Right atrium auricular region (tissue), 2 donors: ENCODE measurements at places on chromosomes 13 and 19.
A peak's percentile ranks its signal among the peaks of the same experiment; 100 is the strongest.

DNA sequence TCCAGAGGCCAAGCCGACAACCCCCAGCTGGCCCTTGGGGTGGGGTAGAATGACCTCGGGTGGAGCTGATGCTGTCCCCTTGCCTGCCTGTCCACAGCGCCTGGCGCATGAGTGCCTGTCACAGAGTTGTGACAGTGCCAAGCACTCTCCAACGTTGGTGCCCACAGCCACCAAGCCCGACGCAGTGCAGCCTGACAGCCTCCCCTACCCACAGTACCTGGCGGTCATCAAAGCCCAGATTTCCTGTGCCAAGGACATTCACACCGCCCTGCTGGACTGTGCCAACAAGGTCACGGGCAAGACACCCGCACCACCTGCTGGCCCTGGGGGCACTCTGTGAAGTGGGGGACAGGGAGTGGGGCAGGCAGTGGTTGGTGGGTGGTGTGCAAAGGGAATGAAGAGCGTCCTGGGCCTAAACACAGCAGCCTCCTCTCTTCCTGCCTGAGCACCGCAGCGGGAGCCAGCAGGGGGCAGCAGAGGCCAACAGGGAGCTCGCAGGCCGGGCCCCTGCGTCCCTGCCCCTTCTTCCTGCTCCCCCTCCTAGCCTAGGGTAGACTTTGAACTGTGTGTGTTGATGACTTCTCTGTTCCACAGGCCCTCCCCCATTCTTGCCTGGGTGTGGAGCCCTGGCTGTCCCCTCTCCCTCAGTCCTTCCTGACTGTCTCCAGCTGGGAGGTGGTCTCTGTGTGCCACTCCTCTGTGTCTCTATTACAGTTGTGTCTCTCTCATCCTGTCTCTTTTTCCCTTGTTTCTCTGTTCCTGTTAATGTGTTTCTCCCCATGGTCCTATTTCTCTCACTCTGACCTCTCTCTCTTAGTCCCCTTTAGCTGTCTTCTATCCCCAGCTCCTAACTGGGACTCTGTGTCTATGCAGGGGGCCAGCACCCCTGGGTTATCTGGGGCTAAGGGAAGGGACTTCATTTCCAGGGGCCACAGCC, 6.5 kb downstream of the MED29 start:
- DNase-seq: peak; percentile 92

DNA sequence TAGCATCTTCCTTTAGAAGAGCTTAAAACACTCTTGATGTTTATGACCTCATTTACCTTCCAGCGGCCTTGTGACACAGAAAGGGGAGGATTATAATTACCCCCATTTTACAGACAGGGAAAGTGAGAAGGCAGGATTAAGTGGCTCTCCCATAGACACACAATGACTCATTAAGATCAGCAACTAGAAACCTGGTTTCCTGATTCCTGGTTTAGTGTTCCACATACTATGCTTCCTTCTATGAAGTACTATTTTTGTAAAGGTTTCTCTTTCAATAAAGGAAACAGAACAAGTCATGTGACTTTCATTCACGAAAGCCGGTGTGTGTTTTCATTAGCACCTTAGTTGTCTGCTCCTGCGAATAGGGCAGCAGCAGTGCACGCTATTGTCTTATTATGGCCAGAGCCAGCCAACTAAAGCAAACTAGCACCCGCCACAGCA, 8.3 kb downstream of the IRS2 start:
- no peak for DNase-seq

- no peak for DNase-seq
These were observed 83.5 kb upstream of the FNDC3A start for GRCh38 chr13:48892053-48892687.

DNA sequence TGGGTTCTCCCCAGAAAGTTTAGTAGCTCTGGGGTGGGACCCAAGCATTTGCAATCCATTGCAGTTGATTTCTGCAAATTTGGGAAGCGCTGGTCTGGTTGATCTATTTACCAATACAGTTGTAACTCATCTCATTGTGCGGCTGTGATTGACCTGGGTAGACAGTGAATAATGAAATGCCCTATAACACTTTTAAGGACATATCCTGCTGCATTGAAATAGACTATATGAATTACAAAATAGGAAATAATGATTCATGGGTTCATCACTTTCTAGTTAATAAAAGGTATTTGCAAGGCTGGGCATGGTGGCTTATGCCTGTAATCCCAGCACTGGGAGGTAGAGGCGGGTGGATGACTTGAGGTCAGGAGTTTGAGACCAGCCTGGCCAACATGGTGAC, 59.0 kb upstream of the FARP1 start:
- DNase-seq: no peak

GRCh38 chr13:28636677-28637317, 22.1 kb upstream of the POMP start:
- DNase-seq: peak; percentile 76

- DNase-seq: no peak
These were observed 38.0 kb upstream of the ADGRE5 start for GRCh38 chr19:14343286-14343685.

GRCh38 chr19:3249408-3249807, 24.9 kb downstream of the CELF5 start:
- DNase-seq: no peak

DNA sequence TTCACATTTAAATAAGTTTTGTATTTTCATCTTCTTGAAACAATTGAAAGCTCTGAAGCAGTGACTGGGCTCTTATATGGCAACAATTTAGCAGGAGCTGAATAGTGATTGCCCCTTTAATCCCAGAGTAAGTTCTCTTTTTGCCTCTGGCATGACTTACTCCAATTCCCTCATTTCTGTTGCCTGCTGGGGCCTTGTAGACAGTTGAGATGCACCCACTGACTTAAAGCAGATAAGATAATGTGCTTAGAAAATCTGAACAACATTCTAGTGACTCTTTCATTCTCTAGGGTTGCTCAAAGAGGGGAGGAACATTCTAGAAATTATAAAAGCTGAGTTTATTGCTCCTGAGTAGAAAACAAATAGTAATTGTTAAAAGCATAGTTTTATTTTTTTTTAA, 52.8 kb downstream of the AKAP11 start:
- no peak for DNase-seq

DNA sequence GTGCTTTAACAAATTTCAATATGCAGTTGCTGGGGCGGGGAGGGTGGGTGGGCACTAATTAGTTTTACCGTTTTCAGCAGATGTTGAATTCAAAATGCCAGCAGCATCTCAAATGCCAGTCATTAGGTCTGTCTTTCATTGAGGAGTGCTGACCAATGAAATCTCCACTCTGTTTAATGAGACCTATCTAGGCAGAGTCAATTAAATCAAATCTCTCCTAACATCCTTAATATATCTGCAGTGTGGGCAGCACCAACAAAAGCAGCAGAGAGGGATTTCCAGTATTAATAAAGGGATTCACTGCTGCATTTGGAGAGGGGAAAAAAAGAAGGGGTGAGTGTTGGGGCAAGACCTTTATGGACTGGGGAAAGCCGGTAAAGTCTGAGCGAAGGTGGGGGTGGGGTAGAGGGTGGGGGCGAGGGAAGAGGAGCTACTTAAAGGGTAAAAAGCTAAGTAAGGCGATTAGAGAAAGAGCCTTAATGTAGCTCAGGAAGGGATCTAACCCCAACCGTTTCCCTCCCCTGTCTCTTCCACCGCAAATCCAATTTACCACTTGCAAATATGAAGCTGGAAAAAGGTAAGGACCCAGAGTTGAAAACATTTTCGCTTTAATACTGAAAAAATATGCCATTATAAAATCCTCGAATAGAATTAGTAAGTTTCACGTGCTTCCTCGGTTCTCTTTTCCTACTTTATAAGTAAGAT, 4.5 kb downstream of the SLITRK1 start:
- DNase-seq: no peak

GRCh38 chr19:42115219-42115618, 17.0 kb downstream of the POU2F2 start:
- no peak for DNase-seq

DNA sequence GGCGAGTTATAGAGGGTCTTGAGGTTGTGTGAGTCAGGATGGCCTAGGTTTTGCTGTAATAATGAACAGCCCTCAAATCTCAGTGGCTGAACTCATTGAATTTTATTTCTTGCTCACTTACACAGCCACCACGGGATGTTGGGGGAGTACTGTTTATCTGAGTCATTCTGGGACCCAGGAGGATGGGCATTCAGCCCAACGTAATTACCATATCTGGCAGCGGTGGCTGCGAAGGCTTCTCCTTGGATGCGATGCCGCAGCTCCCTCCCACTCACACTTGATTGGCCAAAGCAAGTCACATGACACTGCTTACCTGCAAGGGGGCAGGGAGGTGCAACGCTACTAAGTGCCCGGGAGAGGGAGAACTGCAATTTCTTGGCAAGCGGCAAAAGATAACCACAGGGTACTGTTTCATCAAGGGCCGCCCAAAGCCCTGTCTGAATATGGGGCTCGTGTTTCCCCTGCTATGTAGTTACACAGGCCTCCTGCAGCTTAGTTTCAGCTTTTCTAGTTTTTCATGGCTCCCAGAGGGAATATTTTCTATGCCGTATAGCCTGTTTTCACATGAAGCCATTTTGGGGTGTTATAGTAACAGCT, 19.9 kb downstream of the ZSWIM9 start:
- DNase-seq: no peak

DNA sequence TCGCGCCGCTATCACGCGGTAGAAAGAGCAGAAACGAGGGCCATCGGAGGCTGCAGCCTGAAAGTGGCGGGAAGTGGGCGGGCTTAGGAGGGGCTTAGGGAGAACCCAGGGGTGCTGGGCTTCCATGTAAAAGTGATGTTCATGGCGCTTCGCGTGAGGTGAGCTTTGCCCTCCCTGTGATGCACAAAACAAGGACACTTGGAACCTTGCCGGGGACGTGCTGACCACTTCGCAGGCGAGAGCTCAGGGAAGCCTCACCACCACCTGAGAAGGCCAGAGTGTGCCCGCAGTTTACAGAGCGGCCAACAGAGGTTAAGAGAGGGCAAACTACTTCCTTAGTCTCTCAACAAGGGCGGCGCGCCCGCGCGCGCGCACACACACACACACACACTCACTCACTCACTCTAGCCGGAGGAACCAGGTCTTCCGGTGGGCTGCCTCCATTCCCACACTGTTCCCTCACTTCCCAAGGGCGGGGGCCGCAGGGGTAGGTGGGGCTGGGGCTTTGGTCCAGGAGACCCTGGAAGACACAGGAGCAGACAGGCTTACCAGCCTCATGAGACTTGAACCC, 651 bp downstream of the GAPDHS start:
- DNase-seq: no peak

DNA sequence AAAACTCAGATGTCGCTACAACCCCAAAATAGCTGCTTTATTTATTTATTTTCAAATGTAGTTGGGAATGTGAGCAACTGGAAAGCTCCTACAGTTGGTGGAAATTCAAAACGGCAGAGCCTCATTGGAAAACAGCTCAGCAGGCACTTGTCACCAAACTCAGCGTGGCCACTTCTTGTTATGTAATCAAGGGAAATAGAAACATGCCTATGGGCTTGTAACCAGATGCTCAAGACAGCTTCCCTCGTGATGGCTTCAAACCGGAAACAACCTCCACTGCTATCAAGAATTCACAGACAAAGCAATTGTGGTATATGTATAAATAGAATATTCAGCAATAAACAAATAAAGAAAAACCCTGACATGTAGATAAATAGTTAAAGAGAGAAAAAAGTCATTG, 627.8 kb upstream of the SLC10A2 start:
- DNase-seq: no peak

GRCh38 chr19:41088151-41088550, at the start of gene CYP2A13:
Gene CYP2A13, plus strand, starts transcription at chr19:41088451. Its CDS starts 21 bp downstream, at chr19:41088472.
- no peak for DNase-seq

DNA sequence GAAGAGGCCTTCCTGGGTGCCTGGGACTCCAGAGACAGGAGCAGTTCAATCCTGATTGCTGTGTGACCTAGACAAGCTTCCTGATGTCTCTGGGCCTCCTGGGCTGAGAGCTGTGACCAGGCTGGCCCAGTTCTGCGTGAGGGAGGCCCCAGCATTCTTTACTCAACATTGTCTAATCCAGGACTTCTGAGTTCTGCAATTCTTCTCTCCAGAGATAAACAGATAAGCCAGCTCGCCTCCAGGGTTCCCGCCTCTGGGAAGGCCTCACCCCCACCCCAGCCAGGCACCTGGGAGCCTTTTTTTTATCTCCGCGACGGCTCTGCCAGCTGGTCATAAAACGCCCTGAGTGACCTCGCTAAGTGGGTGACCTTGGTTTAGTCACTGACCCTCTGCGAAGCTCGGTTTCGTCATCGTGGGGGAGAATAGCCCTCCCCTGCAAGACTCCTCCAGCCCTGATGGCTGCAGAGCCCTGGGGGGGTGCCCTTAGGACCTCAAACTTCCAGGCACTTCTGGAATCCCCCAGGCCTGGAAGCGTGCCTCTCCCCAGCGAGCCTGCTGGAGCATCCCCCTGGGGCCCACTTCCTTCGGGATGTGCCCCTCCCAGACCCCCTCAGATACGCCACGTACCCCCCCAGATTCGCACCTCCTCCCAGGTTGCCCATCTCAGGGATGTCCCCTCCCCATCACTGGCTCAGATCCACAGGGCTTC, 1.9 kb downstream of the SULT2B1 start:
- DNase-seq: no peak

- DNase-seq: no peak
These were observed 18.2 kb upstream of the IGFL1 start for GRCh38 chr19:46211201-46211881.

DNA sequence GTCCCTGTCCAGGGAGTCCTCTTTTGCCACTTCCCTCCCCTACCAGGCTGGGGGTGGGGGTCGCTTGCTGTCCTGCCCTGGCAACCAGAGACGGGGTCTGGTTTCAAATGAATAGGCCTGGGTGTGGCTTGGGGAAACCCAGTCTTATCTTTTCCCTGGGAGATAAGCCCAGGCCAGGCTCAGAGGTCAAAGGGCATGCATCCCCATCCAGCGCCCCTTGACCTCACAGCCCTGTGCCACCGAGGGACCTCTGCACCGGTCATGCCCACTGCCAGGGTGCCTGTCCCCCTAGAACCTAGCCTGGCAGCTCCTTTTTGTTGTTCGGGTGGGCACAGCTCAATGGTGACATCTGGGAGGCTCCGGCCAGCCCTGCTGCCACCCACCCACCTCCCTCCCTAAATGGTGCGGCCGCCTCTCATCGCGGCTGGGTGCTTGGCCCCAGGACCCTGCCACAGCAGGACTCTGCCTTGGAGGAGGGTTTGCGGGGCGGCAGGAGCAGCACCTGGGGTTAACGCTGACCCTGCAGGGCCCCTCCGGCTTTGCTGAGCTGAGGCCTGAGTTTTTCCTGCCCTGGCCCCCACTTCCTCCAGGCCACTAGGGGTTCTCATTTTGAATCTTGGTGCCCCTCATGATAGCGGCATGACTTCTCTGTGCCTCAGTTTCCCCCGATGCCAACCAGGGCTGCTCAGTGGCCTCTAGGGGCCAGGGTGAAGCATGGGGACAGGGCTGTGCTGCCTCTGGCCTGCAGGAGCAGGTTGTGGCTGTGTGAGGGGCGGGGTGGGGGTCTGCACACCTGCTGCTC, 2.9 kb upstream of the CERS1 start:
- no peak for DNase-seq

DNA sequence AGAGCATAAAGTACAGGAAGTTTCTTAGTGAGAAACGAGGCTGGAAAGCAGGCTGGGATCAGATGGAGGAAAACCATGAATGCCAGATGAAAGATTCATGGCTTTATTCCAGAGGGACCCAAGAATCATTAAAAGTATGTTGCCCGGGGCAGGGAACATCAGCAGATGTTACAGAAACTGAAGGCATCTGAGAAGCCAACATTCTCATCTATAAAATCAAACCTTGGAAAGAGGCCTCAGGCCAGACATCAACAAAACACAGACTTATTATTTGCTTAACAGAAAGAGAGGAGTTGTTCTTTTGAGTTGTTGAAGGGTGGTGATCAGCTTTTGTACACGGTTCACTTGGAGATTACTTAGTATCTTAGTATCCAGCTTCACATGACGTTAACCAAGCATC, 543.6 kb downstream of the RFC3 start:
- DNase-seq: no peak
